Smooth muscle cell of bladder (primary cell): ENCODE measurements at places on chromosomes 5 and 9. TPM values are rescaled to one million over a fixed set of nuclear protein-coding genes. Genes with fewer than 3 reads are reported as not detected.

NR5A1 gene
- not detected in 2 replicates for total RNA-seq

NUP155 gene
- total RNA-seq, result 22.8 and 23.6 TPM in 2 replicates

TAF11L5 gene
- not detected in 2 replicates for total RNA-seq

CANX gene
- total RNA-seq, result 816 and 823 TPM in 2 replicates

PRRX2 gene
- 18.5 and 23.2 TPM in 2 replicates for total RNA-seq

CD180 gene
- 0.14 TPM in 1 of 2 replicates, not detected in the other for total RNA-seq

KIF24 gene
- total RNA-seq, result 0.43 and 0.55 TPM in 2 replicates

ACTBL2 gene
- total RNA-seq, result 1.1 and 3.0 TPM in 2 replicates

SLC22A4 gene
- total RNA-seq, result 0.83 and 1.00 TPM in 2 replicates

ABO gene
- total RNA-seq, result not detected in 2 replicates

GARIN3 gene
- not detected in 2 replicates for total RNA-seq

PGM5 gene
- 4.5 and 14.9 TPM in 2 replicates for total RNA-seq

MFAP3 gene
- 46.5 and 47.5 TPM in 2 replicates for total RNA-seq

SLCO6A1 gene
- not detected in 2 replicates for total RNA-seq

ADRA1B gene
- total RNA-seq, result 0.14 and 0.18 TPM in 2 replicates

PNPLA7 gene
- 0.57 and 1.1 TPM in 2 replicates for total RNA-seq

PCDHB2 gene
- total RNA-seq, result 1.6 and 1.8 TPM in 2 replicates

TRAPPC13 gene
- total RNA-seq, result 23.9 and 26.3 TPM in 2 replicates

NOXA1 gene
- total RNA-seq, result 0.46 and 0.57 TPM in 2 replicates

NKD2 gene
- 12.0 and 25.7 TPM in 2 replicates for total RNA-seq

NUTM2G gene
- not detected in 2 replicates for total RNA-seq

PURA gene
- total RNA-seq, result 11.2 and 14.7 TPM in 2 replicates

PPWD1 gene
- total RNA-seq, result 31.4 and 40.9 TPM in 2 replicates

CYLC2 gene
- not detected in 2 replicates for total RNA-seq

GAS1 gene
- 85.8 and 306 TPM in 2 replicates for total RNA-seq

RNF183 gene
- total RNA-seq, result not detected in 2 replicates

SPINK5 gene
- under 0.01 TPM in 1 of 2 replicates, not detected in the other for total RNA-seq

LRRC19 gene
- total RNA-seq, result not detected in 2 replicates

FBXO38 gene
- 51.5 and 54.6 TPM in 2 replicates for total RNA-seq

TCF7 gene
- 0.28 and 0.55 TPM in 2 replicates for total RNA-seq

TMEM215 gene
- total RNA-seq, result not detected in 2 replicates

PAM gene
- total RNA-seq, result 384 and 529 TPM in 2 replicates
